ENCODE measurements at places on chromosomes 7 and 10.

DNA sequence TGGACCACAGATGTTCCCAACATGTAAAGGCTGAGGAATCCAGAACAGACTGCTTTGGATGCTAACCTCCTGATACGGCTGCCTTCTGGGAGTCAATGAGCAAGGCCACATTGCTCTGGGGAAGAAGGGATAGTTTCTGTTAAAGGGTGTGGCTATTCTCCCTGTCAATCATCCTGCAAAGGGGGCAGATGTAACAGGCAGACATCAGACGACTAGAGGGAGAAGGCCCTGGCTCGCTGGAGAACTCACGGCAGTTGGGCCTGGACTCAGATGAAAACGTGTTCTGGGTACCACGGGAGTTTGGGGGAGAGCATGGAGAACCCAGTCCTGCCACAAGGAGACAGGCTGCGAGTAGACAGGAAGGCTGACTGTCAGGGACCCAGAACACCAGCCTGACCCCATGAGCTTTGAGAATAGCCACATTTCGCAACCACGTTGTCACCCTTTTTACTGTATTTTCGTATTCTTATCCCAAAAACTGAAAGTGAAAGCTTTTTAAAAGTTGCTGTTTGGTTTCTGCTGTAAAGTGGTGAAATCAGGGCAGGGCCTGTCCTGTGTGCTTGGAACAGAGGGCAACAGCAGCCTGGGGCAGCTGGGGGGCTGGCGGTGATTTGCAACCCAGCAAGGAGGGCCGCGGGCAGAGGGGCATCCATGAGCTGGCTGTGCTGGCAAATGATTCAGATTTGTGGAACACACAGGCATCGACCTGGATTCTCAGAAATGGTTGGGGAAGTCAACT, 95.3 kb downstream of the MYOF start:
- DNase-seq = no peak

- no peak for DNase-seq
Observed at GRCh38 chr10:86402283-86402941, 35.8 kb upstream of the GRID1 start.

DNA sequence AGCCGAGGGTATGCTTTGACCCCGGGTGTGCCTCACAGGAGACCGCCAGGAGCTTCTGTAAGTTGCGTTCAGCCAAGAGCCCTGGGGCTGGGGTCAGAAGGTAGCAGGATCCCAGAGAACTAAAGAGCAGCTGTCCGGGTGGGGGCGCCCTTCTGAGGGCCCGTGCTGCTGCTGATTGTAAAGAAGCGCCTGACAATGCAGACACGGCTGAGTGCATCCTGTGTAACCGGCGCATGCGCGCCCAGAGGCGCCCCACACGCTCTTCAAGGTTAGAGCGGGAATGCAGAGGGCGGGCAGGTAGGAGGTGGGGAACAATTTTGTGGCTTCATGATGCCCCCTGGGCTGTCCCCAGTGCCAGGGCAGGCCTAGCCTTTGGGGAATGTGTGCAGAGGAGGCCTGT, 210.2 kb upstream of the CTBP2 start:
- DNase-seq = no peak

- no peak for DNase-seq
Observed at GRCh38 chr10:131947631-131948347, 33.9 kb downstream of the BNIP3 start.

All from activated T-cell treated with anti-CD3 and anti-CD28 coated beads for 4 hours (primary cell).